ENCODE measurements at places on chromosomes 11 and 22. TPM values are rescaled to one million over a fixed set of nuclear protein-coding genes. Genes with fewer than 3 reads are reported as not detected.
A peak's percentile ranks its signal among the peaks of the same experiment; 100 is the strongest.

MAPK8IP2 gene
- polyA plus RNA-seq: 3.0 TPM

UQCC3 gene
- polyA plus RNA-seq: 28.7 TPM

CLTCL1 gene
- 12.0 TPM for polyA plus RNA-seq

ACTN3 gene
- not detected for polyA plus RNA-seq

APIP gene
- polyA plus RNA-seq: 42.4 TPM

PKP3 gene
- polyA plus RNA-seq: 22.3 TPM

APLNR gene
- polyA plus RNA-seq: 0.08 TPM

ENTHD1 gene
- polyA plus RNA-seq: not detected

DGCR6 gene
- polyA plus RNA-seq: 2.6 TPM

- DNase-seq: no peak
Observed at GRCh38 chr11:58957922-58958321, 18.6 kb downstream of the GLYATL1 start.

GRCh38 chr11:31702966-31703365 lies 108.2 kb downstream of the PAX6 start:
- peak; percentile 3 for DNase-seq

- DNase-seq: peak; percentile 53
Observed at GRCh38 chr22:30005213-30005857, 74.9 kb upstream of the HORMAD2 start.

- DNase-seq: no peak
Observed at GRCh38 chr11:68976095-68976494, 4.7 kb downstream of the MRGPRD start.

GRCh38 chr11:1827931-1828330 lies 6.9 kb upstream of the SYT8 start:
- no peak for DNase-seq

- DNase-seq: no peak
Observed at GRCh38 chr11:82183346-82183745, 550.3 kb downstream of the FAM181B start.

- no peak for DNase-seq
Observed at GRCh38 chr11:88188251-88188931, 13.1 kb upstream of the RAB38 start.

GRCh38 chr11:96122601-96123074 lies 198.7 kb upstream of the MTMR2 start:
- DNase-seq: no peak

GRCh38 chr22:42384506-42384905 lies 47.7 kb downstream of the NFAM1 start:
- no peak for DNase-seq

DNA sequence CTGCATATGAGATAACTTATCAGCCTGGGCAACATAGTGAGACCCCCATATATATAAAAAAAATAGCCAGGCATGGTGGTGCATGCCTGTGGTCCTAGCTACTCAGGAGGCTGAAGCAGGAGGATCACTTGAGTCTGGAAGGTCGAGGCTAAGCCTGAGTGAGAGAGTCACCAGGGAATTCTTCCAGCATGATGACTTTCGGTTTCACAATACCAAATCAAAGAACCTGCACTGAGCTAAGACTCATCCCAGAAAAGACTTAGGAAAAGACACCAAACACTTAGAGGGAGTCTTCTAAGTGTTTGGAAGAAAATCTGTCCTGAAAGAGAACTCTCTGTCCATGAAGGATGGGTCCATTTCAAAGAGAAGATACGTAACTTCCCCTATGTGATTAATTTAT lies 12.7 kb downstream of the STK33 start:
- DNase-seq: no peak

DNA sequence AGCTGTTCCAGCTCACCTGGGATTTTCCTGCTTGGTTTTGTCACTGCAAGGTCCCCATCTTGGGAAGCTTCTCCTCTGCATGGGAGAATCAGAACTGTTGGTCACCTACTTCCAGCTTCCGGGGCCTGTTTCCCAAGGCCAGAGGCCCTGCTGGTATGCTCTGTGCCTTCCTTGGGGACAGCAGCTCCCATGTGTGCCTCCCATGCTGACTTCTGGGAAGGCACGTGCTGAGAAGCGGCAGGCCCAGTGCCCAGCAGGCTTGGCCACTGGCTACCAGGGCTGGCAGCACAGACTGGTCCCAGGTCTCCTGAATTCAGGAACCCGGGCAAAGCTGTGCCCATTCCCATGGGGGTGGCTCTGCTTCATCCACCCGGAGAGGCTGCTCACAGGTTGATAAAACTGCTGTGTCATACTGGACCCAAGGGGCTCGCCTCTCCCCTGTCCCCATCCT lies 33.8 kb downstream of the MYEOV start:
- DNase-seq: no peak

DNA sequence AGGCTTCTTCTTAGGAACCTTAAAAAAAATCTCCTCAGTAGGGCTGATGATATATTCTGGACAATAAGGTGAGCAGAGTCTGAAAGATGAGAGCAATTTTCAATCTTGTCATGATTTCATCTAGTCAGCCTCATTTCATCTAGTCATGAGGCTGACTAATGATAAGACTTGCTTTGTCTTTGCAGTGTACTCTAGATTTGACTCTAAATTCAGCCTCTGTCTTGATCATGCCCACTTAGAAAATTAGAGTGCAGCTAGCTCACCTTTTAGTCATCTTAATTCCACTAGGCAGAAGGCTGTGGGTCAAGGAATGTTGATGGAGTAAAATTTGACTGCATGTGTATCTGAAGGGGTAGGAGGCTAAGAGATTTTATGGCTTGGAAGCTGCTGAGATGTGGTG lies 5.5 kb downstream of the EHF start:
- no peak for DNase-seq

DNA sequence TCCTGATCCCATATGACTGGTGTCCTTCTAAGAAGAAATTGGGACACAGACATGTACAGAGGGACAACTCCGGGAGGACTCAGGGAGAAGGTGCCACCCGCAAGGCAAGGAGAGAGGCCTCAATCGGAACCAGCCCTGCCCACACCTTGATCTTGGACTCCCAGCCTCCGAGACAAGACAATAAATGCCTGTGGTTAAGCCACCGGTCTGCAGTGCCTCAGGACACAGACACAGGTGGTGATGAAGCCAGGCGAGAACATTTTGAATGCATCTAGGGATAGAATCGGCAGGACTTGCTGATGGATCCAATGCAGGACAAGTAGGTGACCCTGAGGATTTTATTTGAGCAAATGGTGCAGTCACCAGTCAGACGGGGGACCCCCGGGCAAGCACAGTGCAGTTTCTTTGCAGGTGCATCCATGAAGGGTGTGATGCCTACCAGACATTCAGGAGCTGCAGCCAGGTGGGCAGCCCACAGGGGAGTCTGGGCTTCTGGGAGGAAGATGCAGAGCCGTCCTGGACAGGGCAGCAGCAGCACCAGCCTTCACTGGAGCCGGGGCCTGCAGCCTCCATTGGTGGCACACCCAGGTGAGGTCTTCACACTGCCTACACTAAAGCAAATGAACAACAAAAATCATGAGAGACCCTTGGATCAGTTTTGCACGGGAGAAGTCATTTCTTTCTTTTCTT lies 20.2 kb upstream of the SEPTIN5 start:
- DNase-seq: no peak

DNA sequence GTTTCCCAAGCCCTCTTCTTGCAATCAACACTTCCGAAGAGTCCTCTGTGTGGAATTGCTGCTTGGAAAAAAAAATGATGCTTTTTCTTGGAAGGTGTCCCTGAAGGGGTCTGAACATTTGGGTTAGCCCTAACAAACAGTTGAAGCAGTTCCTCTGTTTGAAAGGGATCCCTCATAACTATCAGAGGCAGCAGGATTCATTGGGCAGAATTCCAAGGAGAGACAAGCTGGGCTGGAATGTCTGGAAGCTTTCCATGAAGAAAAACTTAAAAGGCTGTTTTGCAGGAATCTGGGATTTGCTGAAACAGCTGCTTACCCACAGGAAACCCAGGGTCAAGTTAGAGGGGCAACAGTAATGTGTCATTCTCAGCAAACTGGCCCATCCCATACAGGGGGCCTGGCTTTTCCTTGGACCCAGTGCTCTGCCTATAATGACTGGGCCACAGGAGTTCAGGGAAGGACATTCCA lies 3.1 kb downstream of the CSNK2A3 start:
- no peak for DNase-seq

- peak; percentile 66 for DNase-seq
Observed at GRCh38 chr22:35627267-35628041, 10.3 kb upstream of the MB start.

DNA sequence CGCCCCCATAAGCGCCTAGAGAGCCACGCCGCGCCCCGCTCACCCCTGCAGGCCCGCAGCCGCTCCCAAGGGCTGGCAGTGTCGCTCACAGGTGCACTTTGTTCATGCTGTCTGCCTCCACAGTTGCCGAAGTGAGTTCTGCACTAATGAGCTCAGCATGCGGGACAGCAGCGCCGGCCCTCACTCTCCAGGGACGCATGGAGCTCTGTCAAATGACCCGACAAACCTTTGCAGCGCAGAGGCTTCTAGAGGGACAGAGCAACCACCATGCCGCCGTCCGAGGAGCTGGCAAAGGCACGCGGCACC lies 170.7 kb downstream of the OPCML start:
- DNase-seq: no peak

GRCh38 chr22:49483946-49484345 lies 343.7 kb downstream of the BRD1 start:
- no peak for DNase-seq

- no peak for DNase-seq
Observed at GRCh38 chr11:90250970-90251369, 28.1 kb upstream of the CHORDC1 start.

- DNase-seq: no peak
Observed at GRCh38 chr22:23763579-23763945, 772 bp downstream of the C22orf15 start.

DNA sequence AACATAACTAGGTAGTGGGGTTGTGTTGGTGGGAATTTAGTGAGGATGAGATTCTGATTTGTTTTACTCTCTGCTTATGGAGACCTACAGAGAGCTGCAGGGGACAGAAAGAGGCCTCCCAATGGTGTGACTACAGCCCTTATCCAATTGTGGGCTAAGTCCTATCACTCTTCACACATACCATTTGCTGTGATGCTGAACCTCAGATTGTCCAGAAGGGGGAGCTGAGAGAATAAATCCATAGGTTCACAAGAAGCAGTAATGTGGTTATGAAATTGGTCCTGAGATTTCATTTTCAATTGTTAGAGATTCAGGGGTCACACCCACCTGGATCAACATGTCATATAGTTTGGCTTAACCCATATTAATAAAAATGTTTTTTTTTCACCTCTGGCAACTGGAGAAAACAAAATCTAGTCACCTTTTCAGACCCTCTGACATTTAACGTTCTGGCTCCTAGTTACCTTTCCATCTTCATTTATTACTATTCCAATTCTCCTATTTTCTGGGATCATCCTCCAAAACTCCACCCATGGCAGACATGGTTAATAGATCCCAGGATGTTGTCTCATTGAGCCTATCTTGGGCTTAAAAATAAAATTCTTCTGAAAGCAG lies 53.3 kb upstream of the PTPN5 start:
- DNase-seq: peak; percentile 28

DNA sequence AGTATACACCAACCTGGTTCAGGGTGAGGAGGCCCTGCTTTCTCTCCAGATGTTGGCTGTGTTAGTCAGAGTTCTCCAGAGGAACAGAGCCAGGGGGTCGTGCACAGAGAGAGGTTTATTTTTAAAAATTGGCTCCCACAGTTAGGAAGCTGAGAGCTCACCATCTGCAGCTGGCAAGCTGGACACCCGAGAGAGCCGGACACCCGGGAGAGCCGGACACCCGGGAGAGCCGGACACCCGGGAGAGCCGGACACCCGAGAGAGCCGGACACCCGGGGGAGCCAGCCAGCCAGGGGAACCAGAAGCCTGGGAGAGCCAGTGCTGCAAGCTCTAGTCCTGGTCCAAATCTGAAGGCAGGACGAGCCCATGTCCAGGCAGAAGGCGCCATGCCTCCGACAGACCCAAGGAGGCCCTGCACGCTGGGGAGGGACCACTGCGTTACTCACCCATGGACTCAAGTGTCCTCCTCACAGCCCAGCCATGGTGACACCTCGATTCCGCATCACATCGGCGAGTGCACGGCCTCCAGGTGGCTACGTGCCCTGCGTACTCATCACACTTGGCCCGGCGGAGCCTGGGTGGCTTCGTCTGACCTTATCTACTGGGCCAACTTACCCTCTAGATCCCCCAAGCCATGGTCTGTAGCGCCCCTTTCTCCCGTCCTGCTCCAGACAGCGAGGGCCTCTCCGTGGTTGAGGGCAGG lies 99.0 kb downstream of the BRD1 start:
- DNase-seq: no peak

DNA sequence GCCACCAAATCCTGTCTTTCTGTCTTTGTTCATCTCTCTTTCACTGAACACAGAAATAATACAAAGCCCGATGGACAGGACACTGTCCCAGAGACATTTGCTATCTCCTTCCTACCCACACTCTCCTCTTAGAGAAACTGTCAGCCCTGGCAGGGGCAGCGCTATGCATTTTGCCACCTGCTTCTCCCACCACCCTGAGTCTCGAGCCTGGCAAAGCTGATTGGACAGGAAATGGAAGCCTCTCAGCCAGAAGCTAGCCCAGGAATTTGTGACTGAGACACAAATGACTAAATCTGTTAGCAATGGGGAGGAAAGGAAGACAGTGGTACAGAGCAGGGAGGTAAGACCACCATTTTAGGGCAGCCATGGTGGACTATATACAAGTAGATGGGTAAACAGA lies 14.9 kb upstream of the GALNT18 start:
- DNase-seq: no peak

- no peak for DNase-seq
Observed at GRCh38 chr11:72969894-72970335, 155.7 kb downstream of the ATG16L2 start.

GRCh38 chr11:61760946-61761345 lies 8.5 kb downstream of the MYRF start:
- no peak for DNase-seq

DNA sequence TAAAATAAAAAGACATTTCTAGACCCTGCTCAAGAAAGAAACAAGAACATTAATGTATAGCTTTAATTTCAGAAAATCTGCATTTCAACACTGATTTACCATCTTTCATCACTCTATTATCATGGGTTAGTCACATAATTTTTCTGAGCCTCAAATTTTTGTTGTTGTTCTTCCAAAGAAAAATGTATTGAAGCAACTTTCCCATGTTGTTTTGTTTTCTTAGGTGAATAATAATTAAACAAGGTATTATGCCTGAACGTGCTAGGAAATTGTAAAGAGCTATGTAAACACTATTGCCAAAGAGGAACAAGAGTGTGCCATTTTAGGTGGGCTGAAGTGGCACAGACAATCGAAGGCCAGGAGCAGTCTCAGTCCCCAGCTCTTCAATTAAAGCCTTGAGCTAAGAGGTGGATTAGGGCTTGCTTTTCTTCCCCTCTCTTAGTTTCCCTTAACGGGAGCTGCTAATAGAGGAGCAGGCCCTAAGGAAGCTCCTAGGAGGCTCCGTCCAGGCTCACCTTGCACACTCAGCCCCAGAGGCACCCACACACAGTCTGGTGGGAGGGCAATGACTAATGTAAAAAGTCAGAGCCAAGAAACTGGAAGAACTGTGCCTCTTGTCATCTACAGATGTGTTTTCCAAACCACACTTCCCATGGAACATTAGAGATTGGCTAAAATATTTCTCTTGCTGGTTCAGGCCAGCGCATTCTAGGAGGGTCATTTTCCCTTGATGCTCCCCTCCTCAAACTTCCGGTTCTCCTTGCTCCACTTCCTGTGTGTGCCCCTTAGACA lies 8.8 kb upstream of the UBASH3B start:
- DNase-seq: no peak
